ENCODE measurements at places on chromosomes 4 and X.

GRCh38 chr4:8230891-8231290 is 31.8 kb downstream of the SH3TC1 start:
- DNase-seq, result no peak

DNA sequence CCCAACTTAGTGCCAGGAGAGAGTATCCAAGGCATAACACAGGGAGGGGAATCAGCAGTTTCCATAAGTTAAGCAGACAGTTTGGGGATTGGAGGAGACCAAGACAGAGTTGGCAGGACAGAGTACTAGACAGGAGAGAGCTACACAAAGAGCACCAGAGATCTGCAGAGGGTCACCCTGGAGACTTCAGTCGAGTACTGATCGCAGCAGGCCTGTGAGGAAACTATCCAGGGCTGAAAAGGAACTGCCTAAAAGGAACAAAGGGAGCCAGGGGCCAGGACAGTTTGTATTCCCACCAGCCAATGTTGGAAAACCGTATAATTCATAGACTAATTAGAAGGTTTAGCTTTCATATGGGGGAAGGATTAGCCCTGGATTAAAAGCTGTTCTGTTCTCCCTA is 80.6 kb upstream of the ENPP6 start:
- no peak for DNase-seq

DNA sequence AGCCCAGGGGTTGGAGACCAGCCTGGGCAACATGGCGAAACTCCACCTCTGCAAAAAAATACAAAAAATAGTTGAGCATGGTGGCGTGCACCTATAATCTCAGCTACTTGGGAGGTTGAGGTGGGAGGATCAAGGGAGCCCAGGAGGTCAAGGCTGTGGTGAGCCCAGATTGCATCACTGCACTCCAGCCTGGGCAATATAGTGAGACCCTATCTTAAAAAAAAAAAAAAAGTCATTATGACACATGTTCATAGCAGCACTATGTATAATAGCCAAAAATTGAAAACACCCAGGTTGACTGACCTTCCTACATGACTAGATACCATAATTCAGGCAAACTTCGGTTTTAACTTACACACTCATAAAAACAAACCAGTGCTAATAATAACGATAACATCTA is 90.8 kb upstream of the RBPJ start:
- no peak for DNase-seq

DNA sequence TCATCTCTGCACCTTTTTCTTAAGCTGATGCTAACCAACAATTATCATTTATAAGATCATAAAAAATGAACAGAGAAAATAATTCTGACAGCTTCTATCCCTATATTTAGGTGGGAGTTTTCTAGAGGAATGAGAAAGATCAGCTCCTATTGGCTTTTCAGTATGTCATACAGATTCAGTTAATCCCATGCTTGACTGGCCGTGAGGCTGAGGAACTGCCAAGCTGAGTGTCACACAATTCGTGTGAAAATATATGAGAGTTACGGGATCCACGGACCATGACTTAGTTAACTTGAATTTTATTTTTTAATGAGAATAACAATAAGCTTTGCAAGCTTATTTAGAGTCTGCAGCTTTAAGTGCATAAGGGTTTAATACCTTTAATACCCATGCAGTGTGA is 37.5 kb downstream of the PHEX start:
- no peak for DNase-seq

GRCh38 chr4:88793475-88793874 is 95.8 kb upstream of the NAP1L5 start:
- no peak for DNase-seq

GRCh38 chr4:10354746-10355145 is 102.5 kb downstream of the ZNF518B start:
- no peak for DNase-seq

DNA sequence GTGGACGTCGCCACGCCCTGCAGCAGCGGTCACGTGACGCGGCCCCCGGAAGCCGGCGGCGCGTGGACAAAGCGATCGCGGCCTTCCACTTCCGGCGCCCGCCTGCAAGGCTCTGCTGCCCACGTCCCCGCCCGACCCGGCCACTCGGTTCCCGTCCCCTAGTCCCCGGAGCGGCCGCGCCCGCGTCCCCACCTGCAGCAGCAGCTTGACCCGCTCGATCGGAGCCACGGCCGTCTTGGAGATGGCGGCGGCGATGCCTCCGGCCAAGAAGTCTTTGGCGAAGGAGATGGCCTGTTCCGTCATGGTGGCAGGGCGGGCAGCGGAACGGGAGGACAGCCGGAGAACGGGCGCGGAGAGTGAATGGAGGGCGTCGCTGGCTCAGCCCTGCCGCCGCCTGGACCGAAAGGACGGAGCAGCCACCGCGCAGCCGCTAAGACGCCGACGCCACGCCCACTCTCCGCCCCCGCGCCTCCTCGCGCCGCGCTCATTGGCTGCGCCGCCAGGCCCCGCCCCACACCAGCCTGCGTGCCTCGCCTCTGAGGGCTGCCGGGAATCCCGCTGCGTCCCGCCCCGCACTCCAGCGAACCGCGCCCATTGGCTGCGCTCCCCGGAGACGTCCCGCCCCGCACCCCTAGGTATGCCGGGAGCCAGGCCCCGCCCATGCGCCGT is at the start of gene SLC25A6:
TSS of gene SLC25A6 (minus strand) at position 407 of the 669 bp plus-strand sequence. CDS start at position 303, 104 bp downstream.
- DNase-seq, result peak; percentile 100

DNA sequence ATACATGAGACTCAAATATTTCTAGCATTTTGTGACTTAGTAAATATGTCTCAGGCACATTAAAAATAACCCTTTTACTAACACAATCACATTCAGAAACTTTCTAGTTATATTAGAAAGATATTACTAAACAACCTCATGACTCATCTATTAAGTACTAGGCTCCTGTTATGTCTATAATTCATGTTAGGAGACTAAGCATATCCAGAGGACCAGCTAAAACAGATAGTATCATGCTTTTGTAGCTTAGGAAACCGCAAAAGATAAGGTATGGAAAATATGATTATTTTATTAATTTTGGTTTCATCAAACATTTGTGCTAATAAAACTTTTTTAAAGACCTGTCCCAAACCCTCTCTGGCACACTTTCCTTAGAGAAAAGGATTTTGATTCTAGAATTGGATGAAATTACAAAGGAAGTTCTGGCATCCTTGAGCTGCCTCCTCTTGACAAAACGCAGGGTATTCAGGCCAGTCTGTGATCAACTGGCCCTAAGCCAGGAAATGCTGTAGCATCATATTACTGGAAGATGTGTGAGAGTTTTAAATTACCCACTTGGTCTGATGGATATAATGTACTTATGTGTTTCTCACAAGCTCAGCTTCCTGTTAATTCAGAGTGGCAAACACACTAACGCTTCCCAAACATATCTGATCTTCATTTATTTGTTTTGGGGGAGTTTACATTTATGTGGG is 60.4 kb downstream of the NRK start:
- DNase-seq, result no peak

DNA sequence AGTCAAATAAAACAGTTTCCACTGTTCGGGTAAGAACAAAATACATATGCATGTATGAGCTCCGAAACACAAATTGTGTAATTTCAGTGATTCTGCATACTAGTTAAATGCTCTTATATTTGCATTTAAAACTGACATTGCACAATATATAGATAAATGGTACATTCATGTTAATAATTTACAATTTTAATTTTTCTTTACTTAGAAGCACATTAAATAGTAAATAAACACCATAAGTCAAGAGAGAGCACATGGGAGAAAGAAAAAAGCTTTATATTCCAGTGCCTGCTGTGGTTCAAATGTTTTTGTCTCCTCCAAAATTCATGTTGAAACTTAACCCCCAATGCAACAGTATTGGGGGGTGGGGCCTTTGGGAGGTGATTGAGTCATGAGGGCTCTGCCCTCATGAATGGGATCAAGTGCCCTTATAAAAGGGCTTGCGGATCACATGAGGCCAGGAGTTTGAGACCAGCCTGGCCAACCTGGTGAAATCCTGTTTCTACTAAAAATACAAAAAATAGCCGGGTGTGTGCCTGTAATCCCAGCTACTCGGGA is 322.9 kb downstream of the BCOR start:
- no peak for DNase-seq

DNA sequence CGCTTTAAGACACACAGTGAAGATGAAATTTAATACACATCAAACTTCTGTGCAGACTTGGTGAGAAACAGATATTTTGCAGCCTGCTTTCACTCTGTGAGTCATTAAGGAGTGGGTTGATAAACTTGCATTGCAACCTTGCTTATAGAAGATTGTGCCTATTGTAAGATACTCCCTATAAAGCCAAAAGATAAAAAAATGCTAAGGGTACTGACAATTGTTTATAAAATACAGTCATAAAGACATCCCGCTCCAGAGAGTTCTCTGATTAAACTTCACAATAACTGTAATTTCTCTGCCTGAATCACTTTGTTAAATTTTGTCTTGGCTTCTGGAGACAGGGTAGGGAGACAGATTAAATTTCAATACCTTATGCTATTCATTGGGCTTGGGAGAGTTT is 49.1 kb downstream of the GALNT7 start:
- no peak for DNase-seq

DNA sequence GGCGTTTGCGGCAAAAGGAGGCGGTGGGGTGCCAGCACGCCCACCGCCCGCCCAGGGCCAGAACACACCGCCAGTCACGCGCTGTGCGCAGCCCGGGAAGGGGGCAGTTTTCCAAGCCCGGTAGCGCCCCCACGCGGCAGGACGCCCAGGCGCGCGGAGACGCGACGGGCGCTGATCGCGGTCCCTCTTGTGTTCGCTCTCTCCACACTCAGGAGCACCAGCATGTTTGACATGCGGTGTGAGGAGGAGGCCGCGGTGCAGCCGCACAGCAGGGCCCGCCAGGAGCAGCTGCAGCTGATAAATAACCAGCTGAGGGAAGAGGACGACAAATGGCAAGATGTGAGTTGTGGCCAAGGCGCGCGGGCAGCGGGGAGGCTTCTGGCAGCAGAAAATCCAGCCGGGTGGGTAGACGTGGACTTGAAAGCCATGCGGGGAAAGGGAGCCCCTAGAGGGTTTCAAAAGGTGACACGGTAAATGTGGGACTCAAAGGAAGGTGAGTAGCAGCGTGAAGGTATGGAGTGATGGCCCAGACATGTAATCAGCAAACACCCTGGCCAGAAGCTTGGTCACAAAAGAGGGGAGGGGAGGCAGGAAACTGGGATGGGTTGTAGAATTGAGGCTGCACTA is 104.1 kb downstream of the PHOX2B start:
- peak; percentile 2 for DNase-seq

DNA sequence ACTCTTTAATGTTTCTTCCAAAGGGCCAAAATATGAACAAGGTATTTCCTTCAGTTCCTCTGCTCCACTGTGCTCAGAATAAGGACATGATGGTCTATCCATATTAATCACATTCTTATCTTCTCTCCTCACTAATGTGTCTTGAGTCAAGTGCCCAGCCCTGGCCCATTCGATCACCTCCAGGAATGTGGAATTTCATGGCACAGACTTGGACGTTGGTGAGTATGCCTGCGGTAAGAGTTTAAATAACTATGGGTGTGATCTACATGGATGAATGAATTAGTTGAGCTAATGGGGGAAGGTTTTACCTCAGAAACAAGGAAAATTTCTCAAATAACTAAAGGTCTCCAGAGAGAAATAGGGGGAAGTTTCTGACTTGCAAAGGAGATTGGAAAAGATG is 174.0 kb downstream of the NPFFR2 start:
- no peak for DNase-seq

GRCh38 chrX:9847071-9847470 is 60.8 kb downstream of the SHROOM2 start:
- DNase-seq, result no peak

- DNase-seq, result no peak
These were observed 628.3 kb upstream of the MAGEB2 start for GRCh38 chrX:29587107-29587506.

- DNase-seq, result no peak
These were observed 46.3 kb downstream of the SULT1B1 start for GRCh38 chr4:69714086-69714485.

DNA sequence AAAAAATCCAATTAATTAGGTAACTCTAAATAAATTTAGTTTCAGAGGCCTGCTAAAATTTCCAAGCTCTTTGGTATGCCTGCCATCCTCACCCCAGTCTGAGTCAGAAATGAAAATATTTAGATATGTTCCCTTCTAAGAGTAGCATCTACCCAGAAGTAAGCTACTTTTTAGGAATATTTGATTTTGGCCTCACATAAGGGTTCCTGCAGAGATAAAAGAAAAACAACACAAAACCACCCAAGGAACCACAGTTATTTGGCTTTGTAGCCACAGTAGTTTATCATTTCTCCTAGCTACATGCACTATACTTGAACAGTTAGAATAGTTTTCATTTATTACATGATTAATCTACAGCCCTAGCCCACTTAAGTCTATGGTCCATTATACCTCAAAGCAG is 192.6 kb upstream of the FAM241A start:
- DNase-seq, result no peak

All from stimulated activated CD4-positive, alpha-beta T cell treated with anti-CD3 and anti-CD28 coated beads, Interleukin-4, amount 100 ng/mL, for 1 hour (primary cell).